ENCODE measurements at places on chromosomes 12 and 14.

- DNase-seq = no peak
These were observed 349.0 kb downstream of the RAD51B start for GRCh38 chr14:68168460-68169109.

DNA sequence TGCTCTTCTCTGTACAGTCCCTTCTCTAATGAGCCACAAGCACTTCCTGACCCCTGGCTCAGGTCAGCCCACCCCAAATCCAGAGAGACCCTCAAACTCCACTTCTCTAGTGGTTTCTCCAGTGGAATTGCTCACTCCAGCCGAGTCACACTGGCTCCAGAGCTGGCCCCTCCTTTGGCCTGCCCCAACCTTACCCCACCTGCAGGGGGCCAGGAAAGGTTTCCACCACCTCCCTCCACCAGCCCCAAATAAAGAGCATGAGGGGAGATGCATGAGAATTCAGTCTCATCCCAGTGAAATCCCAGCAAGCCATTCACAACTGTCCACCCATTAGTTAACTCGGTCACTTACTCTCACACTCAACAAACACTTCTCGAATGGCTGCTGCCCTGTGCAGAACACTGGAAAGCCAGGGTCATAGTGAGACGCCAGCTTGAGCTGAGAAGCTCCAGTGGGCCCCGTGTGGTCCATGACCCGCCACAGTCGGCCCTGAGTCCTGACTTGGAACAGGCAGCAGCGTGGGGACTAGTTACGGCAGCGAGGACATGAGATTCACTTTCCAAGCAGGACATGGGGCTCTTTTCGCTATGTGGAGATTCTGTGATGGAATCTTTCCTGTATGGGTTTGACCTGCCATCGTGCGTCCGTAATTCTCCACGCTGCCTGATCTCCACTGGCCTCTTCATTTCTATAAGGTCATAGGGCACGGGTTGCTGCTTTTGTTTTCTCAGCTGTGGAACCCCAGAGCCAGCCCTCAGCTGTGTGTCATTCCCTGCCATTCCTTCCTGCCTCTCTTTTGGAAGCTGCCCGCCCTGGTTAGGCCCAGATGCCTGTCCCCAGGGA, 44.2 kb downstream of the SLC6A12 start:
- DNase-seq = peak; percentile 54

- DNase-seq = no peak
These were observed 486.2 kb downstream of the NAV3 start for GRCh38 chr12:78316631-78317468.

- peak; percentile 56 for DNase-seq
These were observed 12.4 kb upstream of the DPF3 start for GRCh38 chr14:72906316-72906715.

- DNase-seq = no peak
These were observed 6.8 kb upstream of the LEMD3 start for GRCh38 chr12:65162609-65163008.

- no peak for DNase-seq
These were observed 41.1 kb downstream of the CYP46A1 start for GRCh38 chr14:99724939-99725773.

GRCh38 chr14:68358500-68358899, 434.4 kb downstream of the ZFP36L1 start:
- no peak for DNase-seq

GRCh38 chr12:95607642-95608041, 56.4 kb upstream of the USP44 start:
- no peak for DNase-seq

- no peak for DNase-seq
These were observed 175.8 kb upstream of the GRIN2B start for GRCh38 chr12:14157088-14157747.

DNA sequence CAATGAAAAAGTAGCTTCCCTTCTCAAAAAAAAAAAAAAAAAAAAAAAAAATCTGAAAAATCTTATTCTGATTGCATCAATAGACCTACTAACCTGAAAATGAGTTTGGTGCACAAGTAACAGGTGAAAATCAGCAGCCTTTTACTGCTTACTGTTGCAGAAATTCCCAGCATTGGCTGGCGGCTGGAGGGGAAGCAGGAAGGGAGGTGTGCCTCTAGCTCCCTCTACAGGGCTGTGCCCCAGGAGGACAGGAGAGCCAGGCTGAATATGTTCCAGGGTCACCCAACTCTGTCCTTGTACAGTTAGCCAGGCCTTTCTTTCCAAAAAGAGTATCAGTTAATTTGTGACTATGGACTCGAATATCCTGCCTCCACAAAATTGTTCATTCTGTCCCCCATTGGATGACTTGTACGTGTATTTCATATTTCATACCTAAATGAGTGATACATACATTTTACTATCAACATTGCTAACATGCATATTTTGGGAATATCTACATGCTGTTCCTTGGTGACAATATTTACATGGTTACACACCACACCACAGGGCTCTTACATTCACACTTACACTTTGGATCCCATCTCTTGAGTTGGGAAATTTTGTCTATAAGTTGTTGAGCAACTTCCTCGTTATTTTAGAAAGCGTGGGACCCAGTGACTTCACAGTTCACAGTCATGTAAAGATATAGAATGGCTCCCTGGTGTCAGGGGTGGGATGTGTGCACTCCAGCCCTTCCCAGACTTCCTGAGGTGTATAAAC, 124.8 kb downstream of the SAMD4A start:
- DNase-seq = peak; percentile 54
